ENCODE measurements at places on chromosomes 2 and 18. TPM values are rescaled to one million over a fixed set of nuclear protein-coding genes. Genes with fewer than 3 reads are reported as not detected.
A peak's percentile ranks its signal among the peaks of the same experiment; 100 is the strongest.

LRP2 gene
- 0.25 TPM for total RNA-seq

RIT2 gene
- not detected for total RNA-seq

GRCh38 chr2:139427164-139427563 lies 647.0 kb upstream of the NXPH2 start:
- H3K4me1 ChIP-seq = no peaks in the 10 kb centered on the region
- H3K4me3 ChIP-seq = no peak overlapping the region
- no peaks in the 10 kb centered on the region for H3K27me3 ChIP-seq
- DNase-seq = no peak

- no peak for DNase-seq
- H3K36me3 ChIP-seq = no peaks in the 10 kb centered on the region
- H3K27ac ChIP-seq = no peak overlapping the region
- peaks cover 10% of the 10 kb centered on the region for H3K4me1 ChIP-seq
Observed at GRCh38 chr2:72911256-72911655, 6.1 kb upstream of the EMX1 start.

DNA sequence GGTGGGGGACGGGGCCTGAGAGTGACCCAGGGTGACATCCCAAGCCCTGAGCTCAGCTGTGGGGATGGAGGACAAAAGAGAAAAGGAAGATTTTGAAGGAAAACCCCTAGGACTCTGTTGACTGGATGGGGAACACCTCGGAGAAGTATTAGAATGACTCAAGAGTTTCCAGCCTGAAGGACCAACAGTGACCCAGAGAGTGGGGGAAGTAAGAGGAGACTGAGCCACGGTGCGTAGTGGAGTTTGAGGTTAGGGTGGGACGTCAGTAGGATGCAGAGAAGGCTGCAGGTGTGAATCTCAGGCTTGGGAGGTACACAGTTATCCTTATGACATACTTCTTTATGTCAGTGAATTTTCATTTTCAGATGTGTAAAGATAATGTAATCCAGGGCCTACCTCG lies 119.5 kb downstream of the NCK2 start:
- no peak for DNase-seq
- peaks cover 89% of the 10 kb centered on the region for H3K4me1 ChIP-seq
- no peaks in the 10 kb centered on the region for H3K27me3 ChIP-seq

DNA sequence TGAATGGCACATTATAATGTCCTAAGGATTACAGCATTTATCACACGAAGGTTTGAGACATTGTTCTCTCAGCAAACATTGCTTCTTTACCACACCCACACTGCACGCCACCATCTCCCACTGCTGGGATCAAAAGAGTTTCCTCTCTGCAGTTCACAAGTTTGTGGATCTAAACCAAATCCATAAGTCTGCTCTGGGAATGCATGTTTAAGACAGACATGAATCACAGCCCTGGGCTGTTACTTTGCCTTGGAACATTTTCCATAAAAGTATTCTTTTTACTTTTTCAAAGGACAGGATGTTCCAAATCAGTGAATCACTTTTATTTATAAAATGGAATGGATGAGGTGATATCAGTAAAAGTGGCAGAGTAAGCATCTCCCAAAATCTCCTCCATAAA lies 36.1 kb downstream of the STPG4 start:
- H3K4me3 ChIP-seq = no peak overlapping the region
- no peak for DNase-seq
- H3K27me3 ChIP-seq = no peaks in the 10 kb centered on the region
- no peaks in the 10 kb centered on the region for H3K4me1 ChIP-seq
- no peak overlapping the region for H3K27ac ChIP-seq

DNA sequence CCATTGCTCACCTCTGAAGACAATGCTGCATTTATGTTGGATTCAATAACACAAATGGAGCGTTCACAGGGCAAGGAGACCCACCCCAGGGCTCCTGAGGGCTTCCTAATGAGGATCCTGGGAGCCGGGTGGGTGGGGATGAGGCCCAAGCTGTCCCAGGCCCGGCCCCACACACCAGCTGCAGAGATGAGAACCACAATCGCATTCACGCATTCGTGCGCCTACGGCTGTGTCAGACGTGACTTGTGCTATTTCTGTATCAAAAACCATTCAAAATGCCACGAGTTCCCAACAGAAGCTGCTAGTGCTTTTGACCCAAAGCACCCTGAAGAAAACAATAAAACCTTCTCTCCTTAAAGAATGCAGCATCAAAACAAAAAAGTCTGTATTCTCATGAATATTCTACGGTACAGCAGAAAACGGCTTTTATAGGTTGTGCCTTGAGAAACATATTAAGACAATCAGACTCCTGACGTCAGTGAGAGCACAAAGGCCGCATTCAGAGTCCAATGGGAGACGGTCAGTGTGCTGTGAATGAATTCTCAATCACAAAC lies 205.4 kb downstream of the HDAC4 start:
- H3K27me3 ChIP-seq = no peaks in the 10 kb centered on the region
- no peak overlapping the region for H3K27ac ChIP-seq
- peaks cover 13% of the 10 kb centered on the region for H3K4me1 ChIP-seq
- no peak for DNase-seq
- H3K4me3 ChIP-seq = no peak overlapping the region

GRCh38 chr18:26342646-26343045 lies 116.4 kb downstream of the TAF4B start:
- DNase-seq = no peak
- H3K4me1 ChIP-seq = no peaks in the 10 kb centered on the region
- no peak overlapping the region for H3K4me3 ChIP-seq
- H3K36me3 ChIP-seq = peaks cover 51% of the 10 kb centered on the region
- H3K27ac ChIP-seq = no peak overlapping the region
- no peaks in the 10 kb centered on the region for H3K27me3 ChIP-seq

- H3K36me3 ChIP-seq = no peaks in the 10 kb centered on the region
- H3K27me3 ChIP-seq = no peaks in the 10 kb centered on the region
- H3K4me3 ChIP-seq = no peak overlapping the region
- no peaks in the 10 kb centered on the region for H3K4me1 ChIP-seq
- no peak for DNase-seq
- H3K27ac ChIP-seq = no peak overlapping the region
Observed at GRCh38 chr18:22322243-22322691, 95.4 kb downstream of the CTAGE1 start.

DNA sequence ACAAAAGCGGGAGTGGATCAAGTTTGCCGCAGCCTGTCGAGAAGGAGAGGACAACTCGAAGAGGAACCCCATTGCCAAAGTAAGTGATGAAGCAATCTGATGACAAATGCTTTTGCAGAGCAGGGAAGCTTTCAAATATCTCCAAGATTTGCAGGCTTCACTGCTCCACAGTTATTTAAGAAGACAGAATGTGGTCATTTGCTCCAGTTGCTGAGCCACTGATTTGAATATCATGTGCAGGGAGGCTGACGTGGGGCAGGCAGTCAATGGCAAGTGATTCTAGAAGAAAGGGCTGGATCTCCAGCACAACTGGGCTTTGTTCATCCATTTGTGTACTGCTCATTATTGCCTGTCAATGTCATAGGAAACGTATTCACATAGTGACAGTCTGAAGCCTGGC lies 10.2 kb downstream of the DSG4 start:
- H3K4me1 ChIP-seq = no peaks in the 10 kb centered on the region
- H3K27ac ChIP-seq = no peak overlapping the region
- no peak for DNase-seq

GRCh38 chr2:174683392-174683759 lies 80.9 kb downstream of the CHRNA1 start:
- peaks cover 3% of the 10 kb centered on the region for H3K36me3 ChIP-seq
- peak overlapping the region; percentile 83 for H3K27ac ChIP-seq
- peak overlapping the region; percentile 84 for H3K4me3 ChIP-seq
- no peaks in the 10 kb centered on the region for H3K27me3 ChIP-seq
- H3K4me1 ChIP-seq = peaks cover 48% of the 10 kb centered on the region
- DNase-seq = peak; percentile 40

KIDINS220 gene
- 19.3 TPM for total RNA-seq

DLGAP1 gene
- total RNA-seq = not detected

NCKAP1 gene
- total RNA-seq = 10.6 TPM

ARHGAP25 gene
- total RNA-seq = 46.7 TPM

NT5C1B gene
- total RNA-seq = not detected

CROCC2 gene
- not detected for total RNA-seq

- no peak overlapping the region for H3K4me3 ChIP-seq
- no peak overlapping the region for H3K27ac ChIP-seq
- no peaks in the 10 kb centered on the region for H3K27me3 ChIP-seq
- DNase-seq = no peak
- H3K4me1 ChIP-seq = no peaks in the 10 kb centered on the region
Observed at GRCh38 chr18:33697498-33697897, 119.5 kb downstream of the ASXL3 start.

- DNase-seq = peak; percentile 41
- H3K4me1 ChIP-seq = peaks cover 17% of the 10 kb centered on the region
Observed at GRCh38 chr18:78986018-78986481, 6.4 kb downstream of the SALL3 start.

KCNG2 gene
- total RNA-seq = not detected

ANAPC1 gene
- 104 TPM for total RNA-seq

- H3K36me3 ChIP-seq = no peaks in the 10 kb centered on the region
- peak; percentile 37 for DNase-seq
- peaks cover 79% of the 10 kb centered on the region for H3K27me3 ChIP-seq
- no peak overlapping the region for H3K27ac ChIP-seq
- peak overlapping the region; percentile 30 for H3K4me3 ChIP-seq
Observed at GRCh38 chr2:63056107-63057050, 5.7 kb downstream of the OTX1 start.

NT5DC4 gene
- not detected for total RNA-seq

GRCh38 chr2:169005080-169005598 lies 26.0 kb downstream of the ABCB11 start:
- peaks cover 10% of the 10 kb centered on the region for H3K4me1 ChIP-seq
- no peaks in the 10 kb centered on the region for H3K27me3 ChIP-seq
- no peak overlapping the region for H3K27ac ChIP-seq
- H3K4me3 ChIP-seq = no peak overlapping the region
